Activated CD4-positive, alpha-beta T cell treated with anti-CD3 and anti-CD28 coated beads, Interleukin-2, amount 10 ng/mL, durations not matched to agents 7 days and 5 days (primary cell): ENCODE measurements at places on chromosomes 6 and 20. TPM values are rescaled to one million over a fixed set of nuclear protein-coding genes. Genes with fewer than 3 reads are reported as not detected.

DNA sequence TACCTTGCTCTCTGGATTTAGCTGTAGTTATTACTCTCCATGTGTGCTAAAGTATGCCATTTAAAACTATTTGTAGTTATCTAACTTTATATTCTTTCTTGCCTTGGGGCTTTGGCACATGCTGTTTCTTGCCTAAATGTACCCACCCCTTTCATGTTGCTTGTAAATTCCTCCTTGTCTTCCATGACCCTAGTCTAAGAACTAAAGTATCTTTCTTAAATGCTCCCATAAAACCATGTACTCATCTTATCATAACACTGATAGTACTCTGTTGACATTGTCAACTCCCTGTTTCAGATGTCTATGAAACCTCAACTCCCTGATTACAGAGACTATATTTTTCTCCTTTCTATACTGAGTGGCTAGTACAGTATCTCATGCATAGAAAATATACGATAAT is 564.9 kb upstream of the IRAK1BP1 start:
- DNase-seq = no peak

The SLCO4A1 gene
- total RNA-seq = 54.2 TPM

The RGS17 gene
- total RNA-seq = not detected

DNA sequence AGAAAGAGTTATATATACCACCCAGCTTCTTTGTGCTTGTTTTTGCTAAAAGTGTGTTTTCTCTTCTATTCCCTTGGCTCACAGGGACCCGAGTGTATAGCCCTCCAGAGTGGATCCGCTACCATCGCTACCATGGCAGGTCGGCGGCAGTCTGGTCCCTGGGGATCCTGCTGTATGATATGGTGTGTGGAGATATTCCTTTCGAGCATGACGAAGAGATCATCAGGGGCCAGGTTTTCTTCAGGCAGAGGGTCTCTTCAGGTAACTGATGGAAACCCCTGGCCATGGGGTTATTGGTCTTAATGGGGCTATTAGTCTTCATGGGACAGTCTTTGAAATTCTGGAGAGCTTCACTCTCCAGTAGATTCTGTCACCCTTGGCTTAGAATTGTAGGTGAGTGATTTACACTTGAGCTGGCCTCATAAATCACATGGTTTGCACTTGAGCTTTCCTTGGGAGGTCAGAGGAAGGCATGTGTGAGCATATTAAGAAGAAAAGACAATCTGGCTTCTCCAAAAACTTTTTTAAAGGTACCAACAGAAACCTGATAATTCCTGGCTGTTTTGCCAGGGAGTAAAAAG is 3.0 kb downstream of the PIM1 start:
- DNase-seq = no peak

The TMEM74B gene
- total RNA-seq = not detected

The SRSF12 gene
- total RNA-seq = not detected

DNA sequence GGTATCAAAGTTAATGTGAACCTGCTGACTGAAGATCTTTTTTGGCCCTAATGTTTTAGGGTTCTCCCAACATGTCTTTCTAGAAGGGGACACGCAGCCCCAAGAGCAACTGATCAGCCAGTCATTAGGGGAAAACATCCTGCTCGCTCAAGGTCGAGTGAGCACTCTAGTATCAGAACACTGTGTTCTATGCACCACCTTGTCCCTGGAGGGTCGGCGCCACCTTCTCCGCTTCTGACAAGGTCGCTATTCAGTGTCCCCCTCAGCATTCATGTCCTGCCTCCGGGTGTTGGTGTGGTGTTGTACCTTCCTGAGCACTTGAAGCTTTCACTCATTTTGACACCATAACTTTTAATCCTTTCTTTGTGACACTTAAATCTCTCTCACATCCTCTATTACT is 331.2 kb upstream of the KCNQ5 start:
- no peak for DNase-seq

DNA sequence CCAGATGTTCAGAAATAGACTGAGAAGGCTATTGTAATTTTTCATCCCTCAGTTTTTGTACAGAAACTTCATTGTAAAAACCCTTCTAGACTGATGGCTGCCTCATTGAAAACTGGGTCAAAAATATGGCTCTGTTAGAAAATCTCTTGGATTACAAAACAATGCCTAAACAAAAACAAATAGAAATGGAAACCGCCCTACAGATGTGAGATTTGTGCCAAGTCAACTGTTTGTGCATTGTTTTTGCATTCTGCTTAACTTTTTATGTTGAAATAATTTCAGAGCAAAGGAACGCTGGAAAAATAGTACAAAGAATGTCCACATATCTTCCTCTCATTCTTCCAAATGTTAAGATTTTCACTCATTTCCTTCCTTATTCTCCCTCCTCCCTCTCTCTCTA is 425.1 kb downstream of the FOXA2 start:
- DNase-seq = no peak
